ENCODE measurements at places on chromosomes 7 and 10. TPM values are rescaled to one million over a fixed set of nuclear protein-coding genes. Genes with fewer than 3 reads are reported as not detected.

ACSM6 gene
- not detected for total RNA-seq

CASP7 gene
- 15.3 TPM for total RNA-seq

DEPP1 gene
- total RNA-seq = not detected

OR6B1 gene
- not detected for total RNA-seq

CYP2W1 gene
- total RNA-seq = not detected

SDK1 gene
- total RNA-seq = not detected

DNA sequence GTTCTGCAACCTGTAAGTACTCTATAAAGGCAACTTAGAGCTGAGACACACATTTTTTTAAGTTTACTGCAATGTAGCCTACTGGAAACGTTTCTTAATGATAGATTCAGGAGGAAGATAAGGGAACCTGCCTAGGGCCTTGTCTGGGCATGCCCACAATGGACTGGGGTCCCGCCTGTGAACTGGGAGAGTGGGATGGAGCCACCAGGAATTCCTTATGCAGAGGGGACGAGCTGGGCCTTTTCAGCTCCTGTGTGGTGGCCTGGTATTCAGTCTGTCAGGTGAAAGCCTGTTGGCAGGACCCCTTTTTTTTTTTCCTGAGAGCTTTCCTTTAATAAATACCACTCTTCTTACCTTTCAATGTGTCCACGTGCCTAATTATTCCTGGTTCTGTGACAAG, 384.4 kb upstream of the ZWINT start:
- H3K36me3 ChIP-seq = no peaks in the 10 kb centered on the region
- no peak overlapping the region for H3K27ac ChIP-seq
- DNase-seq = no peak
- H3K27me3 ChIP-seq = no peaks in the 10 kb centered on the region
- no peaks in the 10 kb centered on the region for H3K4me1 ChIP-seq
- no peak overlapping the region for H3K4me3 ChIP-seq

DNA sequence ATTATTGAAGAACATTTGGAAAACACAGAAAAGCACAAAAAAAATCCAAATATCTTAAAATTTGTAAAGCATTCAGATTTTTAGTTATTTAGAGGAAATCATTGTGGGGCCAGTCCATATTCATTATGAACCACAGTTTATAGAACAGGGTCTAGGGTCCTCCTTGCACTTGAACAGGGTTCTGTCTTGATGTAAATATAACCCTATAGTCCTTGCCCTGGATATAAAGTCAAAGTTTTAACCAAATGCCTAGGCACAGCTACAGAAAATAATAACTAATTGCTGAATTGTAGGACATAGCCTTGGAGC, 25.6 kb downstream of the CASP7 start:
- H3K27ac ChIP-seq = no peak overlapping the region
- no peak overlapping the region for H3K4me3 ChIP-seq
- no peak for DNase-seq
- peaks cover 3% of the 10 kb centered on the region for H3K36me3 ChIP-seq
- H3K4me1 ChIP-seq = no peaks in the 10 kb centered on the region
- no peaks in the 10 kb centered on the region for H3K27me3 ChIP-seq

GRCh38 chr7:132677918-132678317, 101.6 kb upstream of the PLXNA4 start:
- H3K27me3 ChIP-seq = no peaks in the 10 kb centered on the region
- H3K4me1 ChIP-seq = no peaks in the 10 kb centered on the region
- no peak overlapping the region for H3K27ac ChIP-seq
- H3K36me3 ChIP-seq = no peaks in the 10 kb centered on the region

DNA sequence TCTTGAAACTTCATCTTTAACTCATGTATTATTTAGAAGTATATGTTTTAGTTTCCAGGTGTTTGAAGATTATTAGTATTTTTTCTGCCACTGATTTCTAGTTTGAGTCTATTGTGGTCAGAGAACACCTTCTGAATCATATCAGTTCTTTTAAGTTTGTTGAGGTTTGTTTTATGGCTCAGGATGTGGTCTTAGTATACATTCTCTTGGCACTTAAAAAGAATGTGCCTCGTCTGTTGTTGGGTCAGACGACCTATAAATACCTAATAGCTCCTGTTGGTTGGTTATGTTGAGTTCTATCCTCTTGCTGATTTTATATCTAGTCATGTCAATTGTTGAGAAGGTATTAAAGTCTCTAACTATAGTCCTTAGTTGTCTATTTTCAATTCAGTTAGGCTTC, 15.9 kb downstream of the TDRD1 start:
- no peaks in the 10 kb centered on the region for H3K36me3 ChIP-seq
- H3K27ac ChIP-seq = no peak overlapping the region
- no peaks in the 10 kb centered on the region for H3K4me1 ChIP-seq
- no peak overlapping the region for H3K4me3 ChIP-seq

GRCh38 chr10:20303453-20304152, 487.4 kb downstream of the PLXDC2 start:
- H3K4me1 ChIP-seq = no peaks in the 10 kb centered on the region
- H3K4me3 ChIP-seq = no peak overlapping the region
- H3K27ac ChIP-seq = no peak overlapping the region
- no peaks in the 10 kb centered on the region for H3K27me3 ChIP-seq

GRCh38 chr10:47099474-47099873, 188.2 kb downstream of the PTPN20 start:
- H3K36me3 ChIP-seq = no peaks in the 10 kb centered on the region
- DNase-seq = no peak
- H3K27ac ChIP-seq = no peak overlapping the region
- no peaks in the 10 kb centered on the region for H3K4me1 ChIP-seq

- DNase-seq = no peak
- no peaks in the 10 kb centered on the region for H3K36me3 ChIP-seq
- H3K4me3 ChIP-seq = no peak overlapping the region
Measured at GRCh38 chr10:118958984-118959925, 70.3 kb upstream of the NANOS1 start.

DNA sequence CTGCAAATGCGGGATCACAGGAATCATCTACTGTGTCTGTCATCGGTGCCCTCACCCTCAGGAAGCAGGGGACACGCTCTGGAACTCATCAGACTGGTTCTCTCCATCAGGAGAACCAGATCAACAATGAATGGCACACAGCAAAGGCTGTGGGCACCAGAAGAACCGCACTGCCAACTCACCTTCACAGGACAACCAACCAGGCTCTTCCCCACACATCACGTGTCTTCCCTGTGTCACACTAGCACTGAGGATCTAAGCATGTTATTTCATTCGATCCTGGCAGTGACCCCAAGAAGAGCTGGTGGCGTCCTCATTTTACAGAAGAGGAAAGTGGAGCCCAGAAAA, 106.1 kb downstream of the TNS3 start:
- no peak overlapping the region for H3K4me3 ChIP-seq
- H3K36me3 ChIP-seq = no peaks in the 10 kb centered on the region
- H3K4me1 ChIP-seq = peaks cover 40% of the 10 kb centered on the region
- no peak overlapping the region for H3K27ac ChIP-seq
- no peak for DNase-seq
- no peaks in the 10 kb centered on the region for H3K27me3 ChIP-seq

DNA sequence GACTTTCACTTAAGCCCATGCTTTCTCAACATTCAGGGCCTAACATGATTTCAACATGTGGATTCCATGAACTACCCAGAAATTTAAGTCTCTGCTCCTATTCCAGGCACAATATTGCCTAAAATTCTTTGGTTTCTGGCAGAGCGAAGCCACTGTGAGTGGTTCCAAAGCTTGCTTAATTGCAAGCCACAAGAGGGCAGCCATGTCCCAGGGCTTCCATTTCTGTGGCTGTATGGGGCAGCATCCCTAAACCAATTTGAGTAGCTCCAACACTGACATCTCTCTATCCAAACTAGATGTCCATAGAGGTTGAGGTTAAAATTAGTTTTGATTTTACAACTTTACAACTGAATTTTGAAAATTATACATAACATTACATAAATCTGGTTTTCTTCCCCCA, 56.3 kb upstream of the MDFIC start:
- no peak overlapping the region for H3K27ac ChIP-seq
- no peaks in the 10 kb centered on the region for H3K4me1 ChIP-seq
- no peaks in the 10 kb centered on the region for H3K36me3 ChIP-seq
- H3K4me3 ChIP-seq = no peak overlapping the region

GRCh38 chr7:90655566-90655965, 59.4 kb downstream of the CDK14 start:
- H3K36me3 ChIP-seq = no peaks in the 10 kb centered on the region
- no peaks in the 10 kb centered on the region for H3K27me3 ChIP-seq
- H3K4me1 ChIP-seq = peaks cover 51% of the 10 kb centered on the region

- no peak overlapping the region for H3K4me3 ChIP-seq
- DNase-seq = no peak
- no peaks in the 10 kb centered on the region for H3K27me3 ChIP-seq
- no peaks in the 10 kb centered on the region for H3K4me1 ChIP-seq
- no peaks in the 10 kb centered on the region for H3K36me3 ChIP-seq
Measured at GRCh38 chr7:136039577-136040345, 62.6 kb upstream of the MTPN start.

GRCh38 chr7:137958470-137959431, 43.1 kb downstream of the CREB3L2 start:
- no peaks in the 10 kb centered on the region for H3K4me1 ChIP-seq
- DNase-seq = no peak
- H3K27me3 ChIP-seq = no peaks in the 10 kb centered on the region
- H3K27ac ChIP-seq = no peak overlapping the region
- no peak overlapping the region for H3K4me3 ChIP-seq
- H3K36me3 ChIP-seq = no peaks in the 10 kb centered on the region

- no peaks in the 10 kb centered on the region for H3K36me3 ChIP-seq
- H3K27ac ChIP-seq = no peak overlapping the region
- H3K4me1 ChIP-seq = 0 out of 2 replicates have a peak, but pooled peaks cover 2% of the 10 kb centered on the region
Measured at GRCh38 chr7:1225441-1226185, 7.1 kb upstream of the UNCX start.

- no peak overlapping the region for H3K4me3 ChIP-seq
- no peak overlapping the region for H3K27ac ChIP-seq
- no peaks in the 10 kb centered on the region for H3K4me1 ChIP-seq
- no peaks in the 10 kb centered on the region for H3K27me3 ChIP-seq
Measured at GRCh38 chr7:80724249-80724871, 85.9 kb downstream of the CD36 start.

GRCh38 chr10:52875336-52875735, 102.8 kb upstream of the MBL2 start:
- DNase-seq = no peak
- H3K36me3 ChIP-seq = no peaks in the 10 kb centered on the region
- no peaks in the 10 kb centered on the region for H3K27me3 ChIP-seq
- peak overlapping the region; percentile 51 for H3K27ac ChIP-seq
- H3K4me1 ChIP-seq = peaks cover 3% of the 10 kb centered on the region

- no peak overlapping the region for H3K27ac ChIP-seq
- H3K36me3 ChIP-seq = no peaks in the 10 kb centered on the region
- no peaks in the 10 kb centered on the region for H3K4me1 ChIP-seq
- H3K4me3 ChIP-seq = no peak overlapping the region
- peak; percentile 83 for DNase-seq
Measured at GRCh38 chr10:104925232-104925851, 284.3 kb downstream of the SORCS3 start.

DNA sequence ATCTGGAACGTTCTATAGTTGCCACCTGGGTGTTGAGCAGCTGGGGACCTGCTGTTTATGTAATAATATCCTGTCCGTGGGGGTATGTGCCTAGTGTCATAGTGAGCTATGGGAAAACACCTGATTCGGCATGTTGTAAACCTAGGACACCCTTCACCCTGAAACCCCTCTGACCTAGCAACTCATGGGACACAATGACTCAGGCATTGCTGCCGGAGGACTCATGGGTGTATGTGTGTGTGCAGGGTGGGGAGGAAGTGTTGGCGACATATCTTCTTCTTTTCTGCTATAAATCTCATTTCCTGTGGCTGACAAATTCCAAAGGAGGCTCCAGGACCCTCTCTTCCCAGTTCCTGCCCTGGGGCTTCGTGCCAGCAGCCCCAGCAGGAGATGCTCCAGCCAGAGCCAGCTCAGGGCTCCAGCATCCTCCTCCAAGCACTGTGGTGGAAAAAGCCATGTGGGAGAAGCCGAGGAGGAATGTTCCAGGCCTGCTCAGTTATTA, 77.0 kb upstream of the PODXL start:
- H3K36me3 ChIP-seq = no peaks in the 10 kb centered on the region
- no peaks in the 10 kb centered on the region for H3K4me1 ChIP-seq
- no peak overlapping the region for H3K27ac ChIP-seq
- H3K27me3 ChIP-seq = no peaks in the 10 kb centered on the region
- no peak for DNase-seq
- no peak overlapping the region for H3K4me3 ChIP-seq

- no peaks in the 10 kb centered on the region for H3K27me3 ChIP-seq
- DNase-seq = no peak
- no peaks in the 10 kb centered on the region for H3K4me1 ChIP-seq
- H3K27ac ChIP-seq = no peak overlapping the region
- no peaks in the 10 kb centered on the region for H3K36me3 ChIP-seq
- H3K4me3 ChIP-seq = no peak overlapping the region
Measured at GRCh38 chr7:3120513-3120912, 76.8 kb upstream of the CARD11 start.

DNA sequence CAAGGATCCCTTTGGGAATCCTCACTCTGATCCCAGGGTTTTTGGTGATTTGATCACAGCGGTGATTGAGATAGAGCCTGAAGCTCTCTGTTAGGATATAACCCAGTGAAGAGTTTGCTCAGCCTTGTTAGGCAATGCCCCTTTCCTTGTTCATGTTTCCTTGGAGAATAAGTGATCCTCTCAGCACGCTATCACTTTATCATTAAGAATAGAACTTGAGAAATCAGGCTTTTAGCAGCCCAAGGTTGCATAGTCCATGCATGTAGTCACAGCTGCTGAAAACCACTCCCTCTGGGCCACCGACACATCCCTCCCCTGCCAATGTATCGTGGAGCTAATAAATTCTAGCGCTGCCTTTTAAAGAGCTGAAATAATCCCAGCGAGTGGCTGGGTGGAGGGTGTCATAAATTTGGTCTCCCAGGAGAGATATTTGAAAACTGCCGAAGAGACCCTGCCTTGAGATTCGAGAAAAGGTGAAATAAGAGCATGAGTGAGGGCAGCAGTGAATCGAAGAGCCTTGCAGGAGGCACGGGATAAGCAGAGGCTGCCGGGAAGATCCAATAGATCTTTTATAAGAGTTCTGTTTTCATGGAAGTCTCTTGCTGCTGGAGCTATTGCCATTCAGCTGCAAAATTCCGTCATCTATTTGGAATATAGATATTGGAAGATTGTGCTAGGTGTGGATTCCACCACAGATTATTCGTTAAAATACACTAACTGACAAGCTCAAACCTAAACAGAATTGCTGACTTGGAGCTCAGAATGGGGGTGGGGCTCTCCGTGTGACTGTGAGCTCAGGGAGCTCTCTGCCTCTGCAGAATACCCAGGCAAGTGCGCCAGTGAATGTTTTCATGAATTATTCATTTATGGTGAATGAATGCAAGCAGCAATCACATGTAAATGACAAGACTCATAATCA, 249.8 kb downstream of the TRIL start:
- no peak overlapping the region for H3K27ac ChIP-seq
- H3K4me1 ChIP-seq = peaks cover 18% of the 10 kb centered on the region
- no peaks in the 10 kb centered on the region for H3K27me3 ChIP-seq

GRCh38 chr7:7157887-7158271, 24.5 kb upstream of the C1GALT1 start:
- peak; percentile 17 for DNase-seq
- no peak overlapping the region for H3K4me3 ChIP-seq
- peaks cover 15% of the 10 kb centered on the region for H3K4me1 ChIP-seq
- H3K27ac ChIP-seq = no peak overlapping the region
- no peaks in the 10 kb centered on the region for H3K36me3 ChIP-seq
- H3K27me3 ChIP-seq = no peaks in the 10 kb centered on the region
